Urothelium cell line (cell line): ENCODE measurements at places on chromosomes 12 and 14.

- no peak for DNase-seq
Measured at GRCh38 chr14:28766469-28766955, at the start of gene FOXG1. TSS of gene FOXG1 (plus strand) at chr14:28766787. CDS start at chr14:28767280, 493 bp downstream.

DNA sequence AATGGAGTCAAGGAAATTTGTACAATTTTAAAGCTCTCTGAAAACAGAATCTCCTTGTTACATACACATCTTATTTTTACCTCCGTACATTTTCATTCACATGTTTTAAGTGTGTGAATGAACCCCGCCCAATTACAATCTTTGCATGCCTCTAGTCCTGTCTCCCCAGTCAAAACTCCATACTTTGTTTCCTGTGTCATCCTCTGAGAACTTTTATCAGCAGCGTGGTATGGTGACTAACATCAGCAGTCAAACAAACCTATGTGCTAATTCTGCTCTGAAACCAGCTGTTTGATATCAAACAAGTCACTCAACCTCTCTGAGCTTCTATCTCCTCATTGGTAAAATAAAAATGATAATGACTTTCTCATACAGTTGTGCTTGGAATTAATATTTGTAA lies 15.8 kb upstream of the ERGIC2 start:
- no peak for DNase-seq

GRCh38 chr14:95040708-95041476 lies 116.4 kb downstream of the DICER1 start:
- DNase-seq: no peak

- peak; percentile 9 for DNase-seq
Measured at GRCh38 chr14:102320033-102320660, 601 bp downstream of the ZNF839 start.

DNA sequence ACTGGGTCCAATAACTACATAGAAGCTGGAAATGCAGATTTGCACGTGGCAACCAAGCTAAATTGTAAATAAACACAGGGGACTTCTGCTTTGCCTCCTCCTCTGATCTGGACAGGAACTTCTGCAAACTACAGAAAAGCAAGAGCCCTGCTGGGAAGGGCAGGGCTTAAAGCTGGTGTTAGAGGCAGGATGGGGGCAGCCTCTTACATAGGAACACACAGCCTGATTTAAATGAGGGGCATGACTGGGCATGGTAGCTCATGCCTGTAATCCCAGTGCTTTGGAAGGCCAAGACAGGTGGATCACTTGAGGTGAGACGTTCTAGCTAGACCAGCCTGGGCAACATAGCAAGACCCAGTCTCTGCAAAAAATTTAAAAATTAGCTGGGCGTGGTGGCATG lies 46.7 kb downstream of the ERH start:
- DNase-seq: no peak

DNA sequence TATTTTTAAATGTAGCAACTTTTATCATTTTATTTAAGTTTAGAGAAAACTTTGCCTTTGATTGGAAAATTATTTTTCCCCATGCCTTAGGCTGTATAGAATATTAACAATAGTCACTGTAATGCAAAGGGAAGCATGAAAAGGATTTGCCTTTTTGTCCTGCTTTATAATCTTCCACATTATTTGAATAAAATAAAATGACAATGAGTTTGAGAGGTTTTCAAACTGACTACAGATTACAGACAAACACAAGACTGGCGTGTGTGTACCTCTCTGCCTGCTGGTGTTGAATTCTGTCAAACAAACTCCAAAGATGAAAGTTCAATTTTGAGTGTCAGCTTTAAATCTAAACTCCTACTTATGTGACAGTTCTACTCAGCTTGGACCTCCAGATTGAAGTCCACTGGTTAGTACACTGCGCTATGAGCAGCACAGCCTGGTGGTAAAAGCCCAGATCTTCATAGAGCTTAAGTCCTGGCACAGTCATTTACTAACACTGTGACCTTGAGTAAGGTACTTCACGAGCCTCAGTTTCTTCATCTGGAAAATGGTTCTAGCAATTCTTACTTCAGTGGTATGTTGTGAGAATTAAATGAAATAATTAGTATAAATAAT lies 98.3 kb upstream of the CPNE8 start:
- DNase-seq: no peak

DNA sequence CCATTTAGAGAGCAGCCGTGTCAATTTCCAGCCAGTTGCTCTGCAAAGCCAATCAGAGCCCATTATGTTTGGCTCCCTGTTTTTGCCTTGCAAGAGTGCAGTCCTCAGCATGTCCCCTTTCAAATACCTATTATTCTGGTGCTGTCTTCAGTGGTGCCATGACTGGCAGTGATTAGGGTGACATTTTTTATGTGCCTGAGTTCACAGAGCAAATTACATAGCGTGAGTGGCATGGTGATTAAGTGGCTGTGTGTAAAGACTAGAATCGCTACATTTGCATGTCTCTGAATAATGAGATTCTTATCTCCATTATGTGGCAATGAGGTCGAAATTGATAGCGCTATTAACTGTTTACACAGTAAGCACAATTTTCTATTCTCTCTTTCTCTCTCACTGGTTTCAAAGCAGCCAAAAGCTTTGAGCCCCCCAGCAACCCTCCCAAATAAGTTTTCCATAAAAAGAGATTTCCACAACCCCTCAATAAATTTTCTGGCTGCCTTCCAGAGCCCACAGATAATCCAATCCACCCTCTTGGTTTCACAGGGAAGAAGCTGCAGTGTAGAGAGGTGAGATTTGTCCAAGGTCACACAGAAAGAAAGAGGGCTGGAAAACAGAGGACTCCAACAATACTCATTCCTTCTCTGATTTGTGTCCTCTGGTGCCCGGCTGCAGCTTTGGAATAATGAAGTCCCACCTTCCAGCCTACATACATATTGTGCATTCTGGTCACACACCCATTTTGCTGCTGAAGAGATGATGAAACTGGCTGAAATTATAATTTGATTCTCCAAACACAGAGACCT lies 58.8 kb upstream of the NUDT4 start:
- DNase-seq: no peak

GRCh38 chr14:60161196-60162107 lies 3.7 kb downstream of the DHRS7 start:
- no peak for DNase-seq

GRCh38 chr12:130815028-130815741 lies 23.9 kb downstream of the STX2 start:
- DNase-seq: no peak

GRCh38 chr14:96094211-96094610 lies 55.0 kb downstream of the C14orf132 start:
- no peak for DNase-seq

DNA sequence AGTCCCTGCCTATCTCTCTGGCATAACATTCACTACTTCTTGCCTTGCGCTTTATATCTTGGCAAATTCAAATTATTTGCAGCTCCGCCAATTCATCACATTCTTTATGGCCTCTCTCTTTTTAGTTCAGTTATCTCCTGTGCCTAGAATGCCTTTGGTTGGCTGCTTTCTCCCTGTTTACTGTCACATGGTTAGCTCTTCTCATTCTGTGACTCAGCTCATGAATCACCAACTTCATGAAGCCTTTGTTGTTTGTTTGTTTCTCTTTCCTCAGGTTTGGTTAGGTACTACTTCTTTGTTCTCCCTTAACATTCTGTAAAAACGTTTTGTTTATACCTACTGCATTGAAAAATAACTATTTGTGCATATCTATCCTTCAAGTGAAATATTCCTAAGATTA lies 376.5 kb upstream of the GARIN6 start:
- peak; percentile 13 for DNase-seq

DNA sequence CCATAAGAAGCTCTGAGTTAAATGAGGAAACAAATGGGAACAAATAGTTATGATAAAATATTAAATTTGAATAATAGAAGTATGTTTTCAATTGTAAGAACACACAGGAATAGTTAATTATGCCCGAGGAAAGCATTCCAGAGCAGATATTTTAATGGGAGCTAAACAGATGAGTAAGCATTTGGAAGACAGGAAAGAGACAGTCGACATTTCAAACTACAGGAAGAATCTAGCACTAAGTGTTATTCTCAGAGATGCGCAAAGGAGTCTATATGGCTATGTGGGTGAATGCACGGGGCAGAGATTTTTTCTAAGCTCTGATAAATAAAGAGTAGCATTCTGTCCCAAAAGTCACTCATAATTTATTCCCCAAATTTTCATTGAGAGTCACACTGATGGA lies 64.5 kb upstream of the SSTR1 start:
- no peak for DNase-seq

DNA sequence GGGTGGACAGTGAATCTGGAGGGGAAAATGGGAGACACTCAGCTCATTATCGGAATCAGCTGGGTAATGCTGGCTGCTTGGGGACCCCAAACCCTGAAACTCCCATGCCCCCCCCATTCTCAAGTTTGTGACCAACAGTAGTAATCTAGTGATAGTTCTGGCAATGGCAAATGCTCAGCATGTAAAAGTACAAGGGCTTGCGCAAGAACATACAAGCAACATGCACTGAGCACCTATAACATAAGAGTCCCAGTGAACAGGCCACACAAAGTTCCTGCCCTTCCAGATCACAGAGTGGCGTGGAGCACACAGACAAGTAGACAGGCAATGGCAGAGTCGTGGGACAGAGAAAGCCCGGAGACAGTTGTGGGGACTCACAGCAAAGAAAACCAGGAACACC lies 407.9 kb downstream of the MED13L start:
- no peak for DNase-seq

DNA sequence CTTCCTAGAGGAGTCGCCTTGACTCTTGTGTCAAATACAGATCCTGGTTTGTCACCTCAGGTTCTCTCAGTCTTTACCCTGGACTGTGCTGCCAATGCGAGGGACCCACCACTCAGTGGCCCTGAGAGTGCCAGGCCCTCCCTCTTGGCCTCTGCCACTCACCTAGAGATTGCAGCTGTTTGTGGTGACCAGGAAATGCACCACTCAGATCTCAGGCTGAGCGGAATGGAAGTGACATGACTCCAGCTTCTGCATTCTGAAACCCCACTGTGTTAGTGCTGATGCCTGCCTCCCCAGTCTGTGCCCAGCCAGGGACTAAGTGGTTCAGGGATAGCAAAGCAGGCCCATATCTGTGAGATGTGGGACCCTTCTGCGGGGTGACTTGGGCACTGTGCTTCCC lies 27.8 kb upstream of the NEDD1 start:
- DNase-seq: no peak

GRCh38 chr12:34605955-34606748 lies 583.9 kb downstream of the ALG10 start:
- DNase-seq: no peak

DNA sequence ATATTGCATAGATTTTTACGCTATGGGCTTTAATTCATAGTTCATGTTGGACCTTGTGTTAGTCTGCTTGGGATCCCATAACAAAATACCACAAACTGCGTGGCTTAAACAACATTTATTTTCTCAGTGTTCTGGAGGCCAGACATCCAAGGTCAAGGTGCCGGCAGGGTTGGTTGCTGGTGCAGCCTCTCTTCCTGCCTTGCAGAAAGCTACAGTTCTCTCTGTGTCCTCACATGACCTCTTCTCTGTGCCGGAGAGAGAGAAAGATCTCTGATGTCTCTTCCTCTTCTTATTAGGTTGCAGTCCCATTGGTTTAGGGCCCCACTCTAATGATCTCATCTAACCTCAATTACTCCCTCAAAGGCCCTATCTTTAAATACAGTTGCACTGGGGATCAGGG lies 170.5 kb downstream of the IPO8 start:
- DNase-seq: no peak

DNA sequence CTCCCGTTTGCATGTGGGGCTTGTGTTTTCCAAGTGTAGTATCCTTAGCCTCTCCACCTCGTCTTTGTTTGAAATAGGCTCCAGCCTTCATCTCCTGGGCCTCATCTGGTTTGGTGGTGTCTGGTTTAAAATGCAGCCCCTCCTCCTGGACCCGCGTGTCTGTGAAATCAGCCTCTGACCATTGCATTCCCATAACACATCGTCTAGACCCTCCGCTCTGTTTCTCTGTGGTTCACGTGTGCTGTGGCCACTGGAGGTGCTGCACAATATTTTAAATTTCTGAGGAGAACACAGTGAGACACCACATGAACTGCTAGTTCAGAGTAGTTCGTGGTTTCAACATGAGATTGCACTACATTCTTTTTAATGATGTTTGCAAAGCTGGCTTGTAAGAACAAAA lies 35.6 kb downstream of the UBE3B start:
- DNase-seq: no peak

GRCh38 chr12:65170209-65170881 lies 962 bp downstream of the LEMD3 start:
- DNase-seq: peak; percentile 63

GRCh38 chr12:107145397-107145796 lies 52.0 kb upstream of the CRY1 start:
- no peak for DNase-seq

DNA sequence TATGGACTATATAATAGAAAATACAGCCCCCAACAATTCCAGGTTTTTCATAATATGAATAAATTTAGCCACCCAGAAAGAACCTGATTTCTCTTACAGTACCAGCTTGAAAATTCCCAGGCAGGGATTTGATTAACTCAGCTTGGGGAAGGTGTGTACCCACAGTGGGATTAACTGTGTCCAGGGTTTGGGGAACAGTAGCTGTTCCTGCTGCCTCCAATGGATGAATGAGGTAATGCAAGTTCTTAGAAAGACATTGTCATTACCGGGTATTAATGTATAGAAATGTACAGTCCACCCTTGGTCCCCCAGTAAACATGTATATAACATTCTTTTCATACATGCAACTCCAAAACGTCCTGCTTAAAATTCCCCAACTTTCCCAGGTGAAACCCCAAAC lies 115.6 kb downstream of the LRIG3 start:
- DNase-seq: no peak

GRCh38 chr12:5043589-5044419 lies at the start of gene KCNA5:
TSS of gene KCNA5 (plus strand) at chr12:5043879. CDS start at chr12:5044148, 269 bp downstream.
- peak; percentile 55 for DNase-seq

- peak; percentile 67 for DNase-seq
Measured at GRCh38 chr14:71803539-71804260, 128.5 kb upstream of the RGS6 start.

DNA sequence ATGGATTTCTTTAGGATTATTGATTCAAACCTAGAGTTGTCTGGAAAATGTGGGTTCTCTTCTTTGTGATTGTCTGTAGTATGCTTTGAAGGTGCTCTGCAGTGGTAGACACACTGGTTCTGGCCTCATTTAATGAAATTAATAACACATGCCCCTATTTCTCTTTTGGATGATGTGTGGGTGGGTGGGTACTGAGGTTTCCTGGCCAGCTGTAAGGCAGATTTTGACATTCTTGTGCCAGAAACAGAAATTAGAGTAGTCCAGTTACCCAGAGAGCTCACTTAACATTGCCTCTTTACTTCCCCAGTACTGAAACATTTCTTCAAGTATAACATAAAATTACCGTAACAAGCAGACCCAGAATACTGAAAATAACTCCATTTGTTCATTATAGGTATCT lies 14.4 kb downstream of the TSFM start:
- DNase-seq: no peak

DNA sequence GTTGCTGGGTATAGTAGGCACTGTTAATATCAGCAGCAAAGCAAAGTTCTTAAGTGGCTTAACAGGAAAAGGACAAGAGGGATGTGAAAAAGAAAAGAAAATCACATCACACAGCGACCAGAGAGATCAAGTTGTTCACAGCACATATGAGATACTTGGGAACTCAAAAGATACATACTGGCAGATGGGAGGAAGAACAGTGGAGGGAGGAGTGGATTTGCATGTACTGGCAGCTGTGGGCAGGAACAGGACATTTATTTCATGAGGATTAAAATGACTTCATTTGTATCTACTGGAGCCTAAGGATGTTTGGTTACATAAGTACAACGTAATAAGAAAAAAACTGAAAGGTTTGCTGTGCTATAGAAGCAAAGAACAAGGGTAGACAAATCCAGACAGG lies 136.5 kb upstream of the IFNG-AS1 start:
- DNase-seq: no peak
